Neural progenitor cell (in vitro differentiated cells): ENCODE measurements at places on chromosomes 1 and 21. TPM values are rescaled to one million over a fixed set of nuclear protein-coding genes. Genes with fewer than 3 reads are reported as not detected.

ZNF593OS gene
- 0.67 and 2.1 TPM in 2 replicates for total RNA-seq

HUNK gene
- total RNA-seq, result 4.7 and 5.7 TPM in 2 replicates

- DNase-seq, result no peak
- no peaks in the 10 kb centered on the region for H3K27me3 ChIP-seq
- H3K36me3 ChIP-seq, result no peaks in the 10 kb centered on the region
- H3K4me1 ChIP-seq, result no peaks in the 10 kb centered on the region
These were observed 130.9 kb downstream of the GLIS1 start for GRCh38 chr1:53608071-53608470.

CTH gene
- total RNA-seq, result 16.0 and 18.6 TPM in 2 replicates

CCDC27 gene
- total RNA-seq, result not detected in 2 replicates

ITLN2 gene
- total RNA-seq, result not detected in 2 replicates

DNA sequence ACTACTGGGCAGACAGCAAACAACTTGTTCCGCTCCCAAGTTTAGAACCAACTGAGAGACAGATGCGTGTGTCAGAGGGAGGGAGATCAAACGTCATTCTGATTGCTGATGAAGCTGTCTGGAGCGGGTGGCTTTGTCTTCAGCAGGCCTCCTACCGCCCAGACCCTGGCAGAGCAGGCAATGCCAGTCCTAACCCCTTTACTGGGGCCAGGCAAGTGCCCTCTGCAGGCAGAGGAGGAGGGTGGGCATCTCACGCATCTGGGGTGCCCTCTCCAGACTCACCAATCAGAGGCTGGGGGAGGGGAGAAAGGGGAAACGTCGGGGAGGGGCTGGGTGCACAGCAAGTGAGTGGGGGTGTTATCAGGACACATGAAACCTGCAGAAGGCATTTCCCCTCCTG is 126.6 kb downstream of the ACTL8 start:
- DNase-seq, result no peak
- no peaks in the 10 kb centered on the region for H3K27me3 ChIP-seq

GRCh38 chr1:174890024-174890423 is 109.7 kb upstream of the CACYBP start:
- H3K27me3 ChIP-seq, result no peaks in the 10 kb centered on the region
- H3K27ac ChIP-seq, result no peak overlapping the region
- H3K4me3 ChIP-seq, result no peak overlapping the region
- no peak for DNase-seq

AVPR1B gene
- not detected in 2 replicates for total RNA-seq

- DNase-seq, result no peak
- no peaks in the 10 kb centered on the region for H3K4me1 ChIP-seq
- no peak overlapping the region for H3K4me3 ChIP-seq
- H3K27me3 ChIP-seq, result no peaks in the 10 kb centered on the region
These were observed 18.5 kb downstream of the HFM1 start for GRCh38 chr1:91386109-91386508.

DNA sequence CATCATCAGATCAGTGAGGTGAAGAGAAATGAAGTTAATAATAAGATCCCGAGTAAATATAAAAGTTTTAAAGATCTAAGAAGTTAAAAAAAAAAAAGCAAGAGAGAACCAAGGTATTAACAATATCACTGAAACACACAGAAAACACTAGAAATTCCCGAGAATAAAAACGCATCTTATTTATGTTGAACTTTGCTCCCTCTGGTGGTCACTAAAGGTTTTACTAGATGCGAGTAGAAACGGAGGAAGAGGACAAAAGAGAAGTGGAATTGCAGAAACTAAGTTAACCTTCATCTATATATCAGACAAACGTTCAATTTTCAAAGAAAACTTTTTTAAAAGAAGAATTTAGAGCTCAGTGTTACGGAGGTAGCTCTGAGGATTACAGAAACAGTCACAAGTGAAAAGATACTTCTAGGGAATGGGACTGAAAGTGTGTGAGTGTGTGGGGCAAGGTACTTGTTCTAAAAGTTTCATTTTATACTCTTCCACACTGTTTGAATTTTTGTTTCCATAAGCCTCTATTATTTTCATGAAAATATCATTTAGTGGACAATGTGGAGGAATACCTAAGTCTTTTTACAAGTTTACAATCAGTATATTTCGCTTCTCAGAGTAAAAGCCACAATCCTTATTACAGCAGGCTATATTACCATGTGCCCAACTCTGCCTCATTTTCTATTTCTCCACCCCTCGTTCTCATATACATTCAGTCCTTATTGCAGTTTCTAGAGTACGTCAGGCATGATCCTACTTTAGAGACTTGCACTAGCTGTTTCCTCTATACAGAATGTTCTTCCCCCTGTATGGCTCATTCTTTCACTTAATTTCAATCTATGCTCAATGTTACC is 19.7 kb downstream of the ACBD6 start:
- H3K4me3 ChIP-seq, result no peak overlapping the region
- no peaks in the 10 kb centered on the region for H3K27me3 ChIP-seq
- H3K36me3 ChIP-seq, result no peaks in the 10 kb centered on the region

SMIM1 gene
- 9.1 TPM in 1 of 2 replicates, not detected in the other for total RNA-seq

GRCh38 chr1:6027591-6027990 is 18.1 kb upstream of the KCNAB2 start:
- peaks cover 8% of the 10 kb centered on the region for H3K27me3 ChIP-seq
- no peak overlapping the region for H3K4me3 ChIP-seq
- H3K27ac ChIP-seq, result no peak overlapping the region

- H3K4me1 ChIP-seq, result peaks cover 3% of the 10 kb centered on the region
- no peak overlapping the region for H3K4me3 ChIP-seq
- H3K36me3 ChIP-seq, result no peaks in the 10 kb centered on the region
- no peaks in the 10 kb centered on the region for H3K27me3 ChIP-seq
These were observed 37.5 kb downstream of the SLC19A1 start for GRCh38 chr21:45504516-45505415.

- H3K27ac ChIP-seq, result no peak overlapping the region
- no peaks in the 10 kb centered on the region for H3K27me3 ChIP-seq
- peak; percentile 47 for DNase-seq
- H3K36me3 ChIP-seq, result peaks cover 5% of the 10 kb centered on the region
These were observed 55.4 kb downstream of the EPRS1 start for GRCh38 chr1:219990782-219991510.

DNA sequence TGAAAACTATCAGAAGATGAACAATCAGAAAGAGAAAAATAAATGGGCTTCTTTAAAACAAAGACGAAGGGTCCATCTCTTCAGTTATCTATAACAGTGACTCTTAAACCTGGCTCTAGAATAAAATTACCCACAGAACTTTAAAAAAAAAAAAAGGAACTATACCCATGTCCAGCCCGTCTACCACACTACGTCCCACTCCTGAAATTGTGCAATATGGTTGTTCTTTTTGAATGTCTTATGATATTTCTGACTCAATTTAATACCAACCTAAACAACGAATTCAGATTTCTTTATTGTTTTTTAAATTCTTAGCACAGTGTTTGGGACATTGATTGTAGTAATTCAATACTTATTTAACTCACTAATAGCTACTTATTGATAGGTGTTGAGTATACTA is 246.3 kb downstream of the DPYD start:
- no peaks in the 10 kb centered on the region for H3K36me3 ChIP-seq
- H3K27me3 ChIP-seq, result no peaks in the 10 kb centered on the region
- H3K4me1 ChIP-seq, result no peaks in the 10 kb centered on the region
- no peak overlapping the region for H3K4me3 ChIP-seq

PCP4 gene
- total RNA-seq, result 0.81 TPM in 1 of 2 replicates, not detected in the other

DNA sequence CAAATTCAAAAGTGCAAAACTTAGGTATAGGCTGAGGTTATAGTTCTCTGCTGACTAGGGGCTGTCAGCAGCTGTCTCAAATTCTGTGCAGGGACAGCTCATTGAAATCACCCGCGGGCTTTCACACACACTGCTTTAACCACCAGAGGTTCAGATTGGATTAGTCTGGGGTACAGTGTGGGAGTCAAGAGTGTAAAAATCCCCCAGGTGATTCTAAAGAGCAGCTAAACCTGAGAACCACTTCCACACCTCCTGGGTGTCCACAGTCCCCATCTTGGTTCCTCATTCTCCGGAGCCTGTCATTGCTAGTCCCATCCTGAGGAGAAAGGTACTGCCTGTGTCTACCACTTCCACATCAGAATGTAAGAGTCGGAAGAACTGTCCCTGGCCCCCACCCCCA is 9.9 kb upstream of the TDRD10 start:
- H3K4me3 ChIP-seq, result no peak overlapping the region
- H3K36me3 ChIP-seq, result no peaks in the 10 kb centered on the region
- no peak for DNase-seq
